ENCODE measurements at places on chromosomes 7 and 10.

- DNase-seq: no peak
These were observed 59.6 kb downstream of the RUNDC3B start for GRCh38 chr7:87687653-87688254.

DNA sequence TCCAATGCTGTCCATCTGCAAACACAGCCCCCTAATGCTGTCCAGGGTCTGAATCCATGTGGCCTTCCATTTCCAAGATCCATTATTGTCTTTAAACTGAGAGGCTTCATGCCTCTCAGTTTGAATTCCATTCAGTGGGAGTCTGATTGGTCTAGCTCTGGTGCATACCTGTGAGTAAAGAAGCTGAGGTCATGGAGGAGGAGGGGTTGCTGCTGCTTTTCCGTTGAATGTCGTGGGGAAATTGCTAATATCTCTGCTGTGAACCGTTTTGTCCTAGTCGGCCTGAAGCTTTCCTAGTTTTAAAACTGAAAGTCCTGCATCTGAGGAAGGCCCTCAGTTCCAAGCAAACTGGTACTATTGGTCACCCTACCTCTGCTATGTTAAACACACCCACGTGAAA lies 17.7 kb downstream of the SH2D4B start:
- DNase-seq: no peak

- no peak for DNase-seq
These were observed 122.7 kb upstream of the PDSS1 start for GRCh38 chr10:26574783-26575182.

- no peak for DNase-seq
These were observed 13.0 kb upstream of the ACBD5 start for GRCh38 chr10:27253576-27253975.

DNA sequence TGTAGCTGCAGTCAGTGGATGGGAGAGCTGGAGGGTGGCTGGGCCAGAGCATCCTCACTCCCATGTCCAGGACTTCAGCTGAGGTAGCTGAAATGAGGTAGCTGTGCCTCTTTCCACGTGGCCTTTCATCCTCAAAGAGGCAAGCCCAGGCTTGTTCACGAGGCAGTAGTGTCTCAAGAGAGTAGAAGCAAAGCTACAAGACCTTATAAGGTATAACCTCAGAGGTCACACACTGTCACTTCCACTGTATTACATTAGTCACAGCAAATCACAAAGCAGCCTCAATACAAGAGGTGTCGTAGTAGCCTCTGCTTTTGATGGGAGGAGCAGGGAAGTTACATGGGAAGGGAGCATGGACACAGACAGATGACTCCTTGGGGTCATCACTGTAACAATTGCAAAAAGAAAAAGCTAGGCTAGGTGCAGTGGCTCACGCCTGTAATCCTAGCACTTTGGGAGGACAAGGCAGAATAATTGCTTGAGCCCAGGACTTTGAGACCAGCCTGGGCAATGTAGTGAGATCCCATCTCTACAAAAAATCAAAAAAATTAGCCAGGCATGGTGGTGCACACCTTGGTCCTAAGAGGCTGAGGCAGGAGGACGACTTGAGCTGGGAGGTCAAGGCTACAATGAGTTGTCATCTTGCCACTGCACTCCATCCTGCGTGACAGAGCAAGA lies 97.5 kb downstream of the SKIDA1 start:
- no peak for DNase-seq

GRCh38 chr10:99711129-99711719 lies 20.7 kb downstream of the COX15 start:
- DNase-seq: peak; percentile 10

DNA sequence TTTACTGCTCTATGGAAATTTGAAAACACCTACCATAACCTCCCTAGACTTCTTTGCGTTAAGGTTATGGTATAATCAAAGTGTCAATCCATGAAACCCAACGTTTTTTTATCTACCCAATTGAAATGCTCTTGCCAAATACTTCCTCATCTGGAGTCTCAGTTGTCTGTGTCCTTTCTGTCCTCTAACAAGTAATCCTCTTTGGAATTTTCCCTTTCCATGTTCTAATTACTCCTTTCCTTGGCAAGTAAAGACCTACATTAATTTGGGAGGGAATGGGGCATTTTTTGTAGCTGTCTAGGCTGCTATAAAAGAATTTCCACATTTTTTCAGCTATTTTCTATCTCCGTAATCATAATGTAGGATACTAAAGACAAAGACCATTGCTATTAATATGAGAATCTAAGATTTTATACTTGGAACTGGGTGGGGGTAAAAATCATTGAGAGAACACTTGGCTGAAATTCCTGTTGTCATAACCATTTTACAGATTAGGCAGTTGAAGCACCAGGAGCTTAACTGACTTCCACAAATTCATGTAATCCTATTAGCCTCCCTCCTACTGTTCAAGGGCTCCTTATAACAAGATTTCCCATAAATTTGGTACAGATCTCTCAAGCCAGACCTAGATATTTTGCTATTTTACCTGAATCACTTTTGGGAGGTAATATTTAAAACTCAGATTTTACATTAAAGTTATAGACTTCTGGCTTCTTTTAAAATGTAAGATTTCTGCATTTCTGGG lies 1307.6 kb downstream of the XPNPEP1 start:
- no peak for DNase-seq

DNA sequence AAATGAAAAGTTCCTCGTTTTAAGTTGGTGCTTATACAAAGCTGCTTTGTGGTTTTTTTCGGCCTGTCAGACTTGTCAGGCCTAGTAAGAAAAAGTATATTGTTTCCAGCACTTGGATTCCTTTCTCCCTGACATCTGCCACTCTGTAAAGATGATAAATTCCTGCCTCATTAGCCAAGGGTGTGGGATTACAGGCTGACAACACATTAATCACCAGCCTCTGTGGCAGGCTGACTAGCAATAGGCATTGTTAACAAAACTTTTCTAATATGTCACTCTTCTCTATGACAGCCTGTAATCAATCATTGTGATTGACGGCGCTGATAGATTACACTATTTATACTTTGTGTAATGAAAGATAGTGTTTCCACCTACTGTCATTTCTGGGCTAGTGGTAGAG lies 682.5 kb downstream of the LRMDA start:
- peak; percentile 79 for DNase-seq

DNA sequence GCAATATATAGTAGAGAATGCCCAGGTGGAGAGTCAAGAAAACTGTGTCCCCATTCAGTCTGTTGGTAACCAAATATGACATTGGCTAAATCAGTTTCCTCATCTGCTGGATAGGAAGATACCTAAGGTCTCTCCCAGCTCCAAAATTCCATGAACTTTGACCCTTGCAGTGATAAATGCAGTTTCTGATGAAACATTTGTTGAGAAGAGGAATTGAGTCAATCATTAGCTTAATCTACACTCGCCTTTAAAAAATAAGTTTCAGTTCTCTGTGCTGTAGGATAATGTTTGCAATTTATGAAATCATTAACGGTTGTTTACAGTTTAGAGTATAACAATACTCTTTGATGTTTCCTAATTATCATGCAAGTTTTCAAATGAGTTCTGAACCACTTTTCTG lies 38.0 kb upstream of the SLC25A13 start:
- DNase-seq: no peak

GRCh38 chr7:10116511-10116910 lies 857.2 kb upstream of the PHF14 start:
- DNase-seq: no peak

- no peak for DNase-seq
These were observed 98.0 kb upstream of the ZNF722 start for GRCh38 chr7:63900394-63901203.

GRCh38 chr10:85977642-85978041 lies 389.0 kb downstream of the GRID1 start:
- no peak for DNase-seq

DNA sequence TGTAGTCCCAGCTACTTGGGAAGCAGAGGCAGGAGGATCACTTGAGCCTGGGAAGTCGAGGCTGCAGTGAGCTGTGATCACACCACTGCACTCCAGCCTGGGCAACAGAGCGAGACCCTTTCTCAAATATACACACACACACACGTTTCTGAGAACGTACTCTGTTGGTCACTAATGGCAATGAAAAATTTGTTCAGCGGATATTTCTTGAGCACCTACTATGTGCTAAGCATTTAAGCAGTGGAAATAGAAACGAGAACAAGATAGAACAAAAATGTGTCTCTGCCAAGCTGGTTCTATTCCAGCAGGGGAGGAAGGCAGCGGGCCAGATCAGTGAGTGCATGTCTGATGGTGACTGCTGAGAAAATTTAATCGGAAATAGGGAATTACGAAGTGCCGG lies 8.7 kb downstream of the ARPC1B start:
- DNase-seq: no peak

- DNase-seq: no peak
These were observed 254.3 kb downstream of the DYNC1I1 start for GRCh38 chr7:96026611-96027010.

DNA sequence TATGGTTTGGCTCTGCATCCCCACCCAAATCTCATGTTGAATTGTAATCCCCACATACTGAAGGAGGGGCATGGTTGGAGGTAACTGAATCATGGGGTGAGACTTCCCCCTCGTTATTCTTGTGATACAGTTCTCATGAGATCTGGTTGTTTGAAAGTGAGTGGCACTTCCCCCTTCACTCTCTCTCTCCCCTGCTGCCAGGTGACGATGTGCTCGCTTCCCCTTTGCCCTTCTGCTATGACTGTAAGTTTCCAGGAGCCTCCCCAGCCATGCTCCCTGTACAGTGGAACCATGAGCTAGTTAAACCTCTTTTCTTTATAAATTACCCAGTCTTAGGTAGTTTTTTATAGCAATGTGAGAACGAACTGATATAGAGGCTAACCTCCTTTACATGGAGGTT lies 16.6 kb downstream of the PLPP4 start:
- no peak for DNase-seq

DNA sequence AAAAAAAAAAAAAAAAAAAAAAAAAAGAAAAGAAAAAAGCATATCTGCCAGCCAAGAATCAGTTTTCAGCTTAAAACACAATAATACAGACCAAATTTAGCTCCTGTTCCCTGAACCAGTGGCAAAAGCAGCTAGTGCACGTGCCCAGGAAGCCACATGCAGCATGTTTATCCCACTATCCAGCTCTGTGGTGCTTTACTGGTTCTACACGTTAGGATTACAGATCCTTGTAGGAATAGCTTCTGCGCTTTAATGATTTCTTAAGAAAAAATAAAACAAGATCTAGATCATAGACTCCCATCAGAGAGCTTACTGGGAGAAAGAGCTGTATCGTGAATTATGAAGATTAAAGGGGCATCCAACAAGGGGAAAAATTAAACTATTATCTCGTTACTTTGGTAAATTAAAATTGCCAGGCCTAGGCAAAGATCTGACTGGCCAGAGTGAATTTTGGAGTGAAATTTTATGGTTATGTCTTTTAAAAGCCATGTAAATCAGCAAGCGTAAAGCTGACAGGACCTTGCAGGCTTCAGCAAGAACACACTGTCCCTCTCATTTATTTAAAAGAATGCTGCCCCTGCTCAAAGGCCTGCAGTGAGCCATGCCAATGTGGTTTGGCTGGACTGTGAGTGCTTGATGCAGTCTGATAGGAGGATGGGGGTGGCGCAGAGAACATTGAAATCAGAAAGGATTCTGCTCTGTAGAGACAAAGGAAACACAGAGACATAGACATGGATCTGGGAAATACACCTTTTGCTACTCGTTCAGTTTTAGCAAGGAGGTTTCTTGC lies 177.3 kb upstream of the PHYHIPL start:
- no peak for DNase-seq

DNA sequence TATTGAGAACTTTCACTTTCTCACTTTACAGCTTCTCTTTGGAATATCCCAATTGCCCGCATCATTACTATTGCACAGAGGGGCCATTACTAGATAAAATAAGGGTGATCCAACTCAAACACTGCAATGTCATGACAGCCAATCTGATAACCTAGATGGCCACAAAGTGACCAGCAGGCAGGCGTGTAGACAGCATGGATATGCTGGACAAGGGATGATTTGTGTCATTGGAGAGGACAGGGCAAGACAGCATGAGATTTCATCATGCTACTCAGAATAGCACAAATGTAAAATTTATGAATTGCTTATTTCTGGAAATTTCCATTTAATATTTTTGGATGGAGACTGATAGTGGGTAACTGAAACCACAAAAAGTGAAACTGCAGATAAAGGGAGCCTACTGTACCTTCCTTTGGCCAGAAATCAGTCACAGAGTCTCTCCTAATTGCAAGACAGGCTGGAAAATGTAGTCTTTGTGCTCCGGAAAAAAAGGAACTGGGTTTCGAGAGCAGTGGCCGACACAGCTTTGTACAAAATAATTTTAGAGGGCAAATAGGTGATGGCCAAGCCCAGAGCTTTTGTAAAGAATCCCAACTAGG lies 6.1 kb upstream of the GSDME start:
- no peak for DNase-seq

DNA sequence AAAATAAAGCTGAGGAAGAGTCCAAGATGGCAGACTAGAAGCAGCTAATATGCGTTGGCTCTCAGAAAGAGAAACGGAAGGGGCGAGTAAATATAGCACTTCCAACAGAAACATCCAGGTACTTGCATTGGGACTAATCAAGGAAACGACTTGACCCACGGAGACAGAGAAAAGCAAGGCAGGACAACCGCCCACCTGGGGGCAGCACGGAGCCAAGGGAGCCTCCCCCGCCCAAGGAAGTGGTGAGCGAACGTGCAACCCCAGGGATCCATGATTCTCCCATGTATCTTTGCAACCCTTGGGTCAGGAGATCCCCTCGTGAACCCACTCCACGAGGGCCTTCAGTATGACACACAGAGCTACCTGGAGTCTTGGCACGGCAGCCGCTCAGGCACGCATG lies 45.4 kb upstream of the GRM3 start:
- DNase-seq: no peak

DNA sequence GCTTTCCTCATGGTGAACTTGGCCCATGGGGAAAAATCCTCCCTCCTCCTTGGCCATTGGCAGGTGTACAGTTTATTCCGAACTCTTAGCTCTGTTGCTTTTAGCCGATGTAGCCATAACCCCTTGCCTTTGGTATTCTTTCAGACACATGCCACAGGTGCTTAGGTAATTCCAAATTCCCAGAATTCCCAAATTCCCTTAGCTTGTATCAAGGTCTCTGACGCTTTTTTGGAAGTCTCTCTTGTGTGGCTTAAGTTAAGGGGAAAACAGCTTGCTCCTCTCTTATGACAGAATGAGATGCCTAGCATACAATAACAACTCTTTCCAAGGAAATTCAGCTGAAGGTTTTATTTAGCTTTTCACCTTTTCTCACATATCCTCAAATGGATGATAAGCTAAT lies 68.0 kb downstream of the SUGCT start:
- DNase-seq: peak; percentile 29

DNA sequence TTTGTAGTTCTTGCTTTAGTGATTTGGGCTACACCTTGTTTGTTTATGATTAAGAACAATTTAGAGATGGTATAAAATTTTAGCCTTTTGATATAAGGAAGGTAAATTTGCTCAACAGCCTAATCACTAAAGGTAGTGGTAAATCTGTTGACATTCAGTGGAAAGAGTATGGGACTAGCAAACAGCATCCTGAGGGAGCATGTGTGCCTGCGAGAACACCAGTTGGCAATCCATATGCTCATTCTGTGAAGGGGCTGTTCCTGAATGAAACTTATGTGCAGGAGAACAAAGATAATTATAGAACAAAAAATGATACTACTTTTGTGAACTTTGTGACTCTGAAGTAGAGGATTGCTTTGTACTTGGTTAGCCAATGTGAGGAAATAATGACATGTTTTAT lies 44.0 kb downstream of the CAPZA2 start:
- DNase-seq: no peak

- DNase-seq: no peak
These were observed 341.4 kb upstream of the PODXL start for GRCh38 chr7:131897790-131898165.

GRCh38 chr7:123538189-123538714 lies 3.9 kb upstream of the IQUB start:
- peak; percentile 72 for DNase-seq

GRCh38 chr10:49733866-49734265 lies 28.3 kb downstream of the OGDHL start:
- no peak for DNase-seq

All from PC-9 (cell line).